Hypothalamus (tissue), 51 donors: ENCODE measurements at places on chromosomes 7 and 10.
A peak's percentile ranks its signal among the peaks of the same experiment; 100 is the strongest.

- no peak for DNase-seq
Observed at GRCh38 chr10:10156917-10157600, 860.6 kb upstream of the CELF2 start.

- no peak for DNase-seq
Observed at GRCh38 chr7:107319724-107320228, 150.1 kb upstream of the GPR22 start.

GRCh38 chr10:95941115-95941514, 33.3 kb downstream of the CC2D2B start:
- DNase-seq, result no peak

GRCh38 chr10:59433720-59434428, 71.5 kb upstream of the FAM13C start:
- DNase-seq, result no peak

GRCh38 chr10:115018185-115018931, 74.8 kb upstream of the ATRNL1 start:
- no peak for DNase-seq

GRCh38 chr7:150341263-150342120, at the start of gene RARRES2:
RARRES2 (minus strand) TSS chr7:150341629; CDS start chr7:150340609, 1,020 bp downstream.
- no peak for DNase-seq

GRCh38 chr10:121519901-121520493, 78.2 kb downstream of the FGFR2 start:
- DNase-seq, result no peak

GRCh38 chr10:93065675-93066543, 5.3 kb downstream of the CYP26C1 start:
- DNase-seq, result no peak

DNA sequence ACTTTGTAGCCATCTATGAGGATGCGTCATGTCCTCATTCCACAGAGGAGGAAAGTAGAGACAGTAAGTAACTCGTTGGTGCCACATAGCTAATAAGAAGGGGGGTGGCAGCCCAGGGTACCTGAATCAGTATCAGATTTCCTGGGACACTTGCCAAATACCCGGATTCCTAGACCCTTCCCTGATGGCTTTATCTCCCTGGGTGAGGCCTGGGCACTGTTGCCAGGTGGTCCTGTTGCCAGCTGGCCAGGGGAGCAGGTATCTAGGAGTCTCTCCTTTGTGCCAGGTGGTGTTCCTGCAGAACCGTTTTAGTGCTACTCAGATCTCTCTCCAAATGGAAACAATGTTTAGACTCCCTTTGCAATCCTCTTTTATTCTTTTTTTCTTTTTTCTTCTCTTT, 12.7 kb downstream of the SLC29A3 start:
- DNase-seq, result no peak

DNA sequence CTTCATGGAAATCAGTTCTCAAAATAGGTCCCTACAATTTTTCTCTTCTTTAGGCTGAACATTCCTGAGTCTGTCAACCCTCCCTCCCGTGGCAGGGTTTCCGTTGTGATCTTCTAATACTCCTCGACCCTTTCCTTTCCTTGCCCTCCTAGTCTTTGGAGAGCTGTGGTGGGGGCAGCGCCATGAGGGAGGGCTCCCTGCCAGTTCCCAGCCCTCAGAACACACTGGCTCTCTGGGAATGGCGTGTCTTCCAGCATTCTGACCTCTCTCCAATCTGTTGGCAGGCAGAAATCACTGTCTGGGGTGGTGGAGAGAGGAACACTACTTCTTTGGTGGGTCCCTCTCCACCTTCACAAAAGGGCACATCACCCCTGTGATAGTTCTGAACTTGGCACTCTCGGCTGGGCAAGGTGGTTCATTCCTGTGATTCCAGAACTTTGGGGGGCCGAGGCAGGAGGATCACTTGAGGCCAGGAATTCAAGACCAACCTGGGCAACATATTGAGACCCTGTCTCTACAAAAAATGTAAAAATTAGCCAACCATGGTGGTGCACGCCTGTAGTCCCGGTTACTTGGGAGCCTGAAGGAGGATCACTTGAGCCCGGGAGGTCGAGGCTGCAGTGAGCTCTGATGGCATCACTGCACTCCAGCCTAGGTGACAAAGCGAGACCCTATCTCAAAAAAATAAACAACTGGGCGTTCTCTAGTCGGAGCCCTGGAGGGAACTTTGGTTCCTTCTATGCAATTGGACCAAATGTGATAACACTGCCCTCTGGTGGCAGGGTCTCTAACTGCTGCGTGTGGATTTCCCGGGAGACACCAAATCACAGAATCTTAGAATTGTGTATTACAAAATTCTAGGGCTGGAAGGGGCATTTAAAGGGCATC, 13.1 kb upstream of the ARPC1A start:
- DNase-seq, result peak; percentile 61

GRCh38 chr10:106830006-106830405, 334.5 kb downstream of the SORCS1 start:
- no peak for DNase-seq

GRCh38 chr7:72080341-72080766, 331.8 kb downstream of the CALN1 start:
- DNase-seq, result no peak

- DNase-seq, result no peak
Observed at GRCh38 chr7:68918621-68919020, 679.7 kb upstream of the AUTS2 start.

GRCh38 chr7:86826948-86827347, 183.2 kb downstream of the GRM3 start:
- DNase-seq, result no peak

- no peak for DNase-seq
Observed at GRCh38 chr7:15503603-15504290, 58.1 kb downstream of the AGMO start.

- DNase-seq, result no peak
Observed at GRCh38 chr7:64632029-64632428, 33.9 kb upstream of the ZNF107 start.

DNA sequence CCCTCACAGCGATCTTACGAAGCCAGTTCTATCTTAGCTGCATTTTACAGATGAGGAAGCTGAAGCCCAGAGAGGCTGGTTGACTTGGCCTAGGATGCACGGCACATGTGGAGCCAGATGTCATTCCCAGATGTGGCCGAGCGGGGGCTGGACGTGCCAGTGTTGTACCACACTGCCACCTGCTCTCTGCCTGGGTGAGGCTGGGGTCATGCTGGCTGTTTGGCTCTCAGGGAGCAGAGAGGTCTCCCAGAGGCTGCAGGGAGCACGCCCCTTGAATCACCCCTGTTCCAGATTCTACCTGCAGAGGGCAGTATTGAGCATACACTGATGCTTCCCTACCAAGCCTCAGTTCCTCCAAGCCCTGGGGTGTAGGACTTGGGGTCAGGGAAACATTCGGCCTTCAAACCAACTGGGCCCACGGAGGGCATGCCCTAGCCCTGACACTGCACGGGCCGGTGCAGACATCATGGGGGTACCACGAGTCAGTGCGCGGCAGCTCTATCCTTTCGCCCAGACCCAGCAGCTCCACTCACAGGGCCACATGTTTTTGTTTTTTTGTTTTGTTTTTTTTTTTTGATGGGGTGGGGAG, 3.8 kb upstream of the GTF2IRD1 start:
- DNase-seq, result no peak

GRCh38 chr7:37385787-37386186, 62.9 kb downstream of the ELMO1 start:
- DNase-seq, result no peak

DNA sequence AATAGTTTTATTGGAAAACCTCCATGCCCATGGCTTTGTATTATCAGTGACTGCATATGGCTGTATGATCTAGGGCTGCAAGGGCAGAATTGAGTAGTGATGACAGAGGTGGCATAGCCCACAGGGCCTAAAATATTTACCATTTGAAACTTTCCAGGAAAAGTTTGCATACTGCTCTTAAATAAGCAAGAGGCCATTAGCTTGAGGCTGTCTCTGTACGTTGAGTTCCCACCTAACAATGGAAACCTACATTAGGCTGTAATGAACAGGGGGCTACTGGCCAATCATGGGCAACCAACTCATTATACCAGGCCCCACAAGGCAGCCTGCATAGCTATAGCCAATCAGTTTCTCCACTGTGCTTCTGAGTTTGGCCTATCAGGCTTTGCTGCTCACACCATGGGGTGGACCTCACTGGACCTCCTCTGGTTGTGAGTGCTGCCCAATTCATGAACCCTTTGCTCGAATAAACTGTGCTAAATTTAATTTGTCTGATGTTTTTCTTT, 673 bp upstream of the ST8SIA6 start:
- DNase-seq, result no peak

DNA sequence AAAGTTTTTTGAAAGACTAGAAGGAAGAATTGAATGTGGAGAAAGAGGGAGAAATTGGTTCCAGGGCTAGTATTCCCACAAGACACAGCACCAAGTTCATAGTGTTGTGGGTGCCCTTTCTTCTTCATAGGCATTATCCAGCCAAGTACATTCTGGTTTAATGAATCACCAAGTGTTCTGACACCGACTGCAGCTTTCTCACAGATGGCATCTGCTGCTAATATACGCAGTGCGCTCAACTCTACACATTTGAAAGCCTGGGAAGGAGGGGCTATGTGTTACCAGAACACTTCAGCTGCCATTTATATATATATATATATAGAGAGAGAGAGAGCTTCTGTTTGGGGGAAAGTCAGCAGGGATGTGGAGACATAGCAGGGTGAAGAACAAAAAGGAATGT, 1168.4 kb downstream of the GATA3 start:
- DNase-seq, result no peak

- no peak for DNase-seq
Observed at GRCh38 chr10:101014966-101015581, 15.5 kb downstream of the LZTS2 start.

DNA sequence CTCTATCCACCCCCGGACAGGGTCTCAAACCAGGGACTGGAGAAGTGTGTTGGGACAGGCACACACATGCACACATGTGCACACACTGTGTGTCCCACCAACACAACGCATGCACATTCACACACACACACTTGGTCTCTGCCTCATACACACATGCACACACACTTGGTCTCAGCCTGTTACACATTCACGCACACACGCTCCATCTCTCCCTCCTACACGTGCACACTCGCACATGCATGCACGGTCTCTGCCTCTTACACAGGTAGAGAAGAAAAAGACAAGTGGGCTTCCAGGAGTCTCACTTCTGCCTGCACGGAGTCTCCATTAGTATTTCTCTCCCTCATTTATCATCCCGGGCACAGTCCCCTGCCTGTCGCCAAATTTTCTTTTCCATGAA, 171.2 kb downstream of the EBF3 start:
- no peak for DNase-seq

- no peak for DNase-seq
Observed at GRCh38 chr7:11170863-11171568, 197.3 kb downstream of the PHF14 start.

- no peak for DNase-seq
Observed at GRCh38 chr7:112459645-112460044, 9.4 kb downstream of the IFRD1 start.

GRCh38 chr7:151408839-151409666, 785 bp downstream of the WDR86 start:
- no peak for DNase-seq

GRCh38 chr10:133285217-133285616, 8.5 kb upstream of the ADAM8 start:
- no peak for DNase-seq

DNA sequence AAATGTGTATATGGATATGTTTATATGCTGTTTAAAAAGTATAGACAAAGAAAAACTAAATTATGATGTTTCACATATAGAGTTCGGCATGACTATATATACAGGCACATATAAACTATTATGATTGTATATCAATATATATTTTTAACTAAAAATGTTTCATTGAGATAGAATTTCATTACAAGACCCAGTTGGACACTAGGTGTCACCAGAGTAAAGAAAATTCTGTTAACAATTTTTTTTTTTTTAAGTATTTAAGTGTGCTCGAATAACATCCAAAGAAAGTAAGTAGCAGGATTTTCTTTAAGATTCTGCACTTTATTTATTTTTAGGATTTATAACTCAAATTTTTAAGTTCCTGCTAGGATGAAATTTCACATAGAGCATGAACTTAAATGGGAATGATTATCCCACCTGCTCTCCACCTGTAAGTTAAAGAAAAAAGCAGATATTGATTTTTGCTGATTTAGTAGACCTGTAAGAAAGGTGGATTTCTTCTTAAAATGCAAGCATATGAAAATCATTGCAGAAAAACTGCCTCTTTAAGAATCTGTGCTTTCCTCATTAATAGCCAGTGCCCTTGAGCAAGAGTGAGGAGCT, 961.5 kb downstream of the PCDH15 start:
- no peak for DNase-seq

- DNase-seq, result no peak
Observed at GRCh38 chr7:74655768-74656440, 1.6 kb upstream of the GTF2I start.

- DNase-seq, result no peak
Observed at GRCh38 chr10:71774916-71775702, 1.8 kb upstream of the VSIR start.

DNA sequence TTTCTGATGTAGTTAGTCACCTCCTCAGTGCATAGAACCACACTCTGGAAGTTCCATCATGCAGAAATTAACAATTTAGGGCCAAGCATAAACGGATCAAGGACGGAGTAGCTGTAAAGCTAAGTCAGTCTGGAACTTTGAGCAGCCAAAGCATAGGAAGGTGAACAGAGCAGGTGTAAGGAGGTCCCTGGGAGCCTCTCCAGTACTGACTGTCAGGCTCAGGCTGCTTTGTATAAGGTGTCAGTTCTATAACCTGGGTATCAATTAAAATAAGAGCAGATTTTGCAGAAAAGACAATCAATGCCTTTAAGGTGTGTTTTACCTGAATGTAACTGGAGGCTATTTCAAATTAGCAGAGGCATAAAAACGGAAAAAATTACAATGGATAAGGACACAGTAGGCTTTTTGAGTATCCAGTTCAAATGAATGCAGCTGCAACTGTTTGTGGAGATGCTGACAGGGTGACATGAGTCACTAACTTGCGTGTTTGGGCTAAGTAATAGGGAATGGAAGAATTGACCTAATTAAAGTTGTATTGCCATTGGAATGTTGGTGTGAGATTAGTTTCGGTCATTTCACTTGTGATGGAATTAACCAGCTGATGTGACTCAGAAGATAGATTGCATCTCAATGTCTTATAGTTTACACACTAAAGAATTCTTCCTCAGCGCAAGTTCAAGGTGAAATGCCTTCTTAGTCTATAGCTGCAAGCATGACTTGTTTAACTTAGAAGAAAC, 417.9 kb upstream of the CNTNAP2 start:
- DNase-seq, result no peak

- no peak for DNase-seq
Observed at GRCh38 chr10:88791924-88792323, 10.6 kb upstream of the LIPM start.

GRCh38 chr7:518630-519483, 789 bp downstream of the PDGFA start:
- peak; percentile 88 for DNase-seq

DNA sequence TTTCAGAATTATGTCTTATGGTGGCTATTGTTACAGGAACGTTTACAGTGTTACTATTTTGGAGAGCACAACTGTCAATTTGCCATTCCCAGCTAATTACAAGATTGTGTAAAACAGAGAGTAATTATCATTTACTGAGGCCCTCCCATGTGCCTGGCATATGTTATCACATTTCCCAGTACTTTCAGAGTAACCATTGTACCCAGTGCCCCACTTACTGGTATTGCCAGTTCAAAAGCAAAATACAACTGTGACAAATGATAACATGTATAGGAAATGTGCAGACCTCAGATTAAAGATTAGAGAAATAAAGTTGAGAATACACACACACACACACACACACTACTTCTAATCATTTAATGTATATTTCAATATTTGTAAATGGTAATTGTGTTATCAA, 572.5 kb downstream of the POM121L12 start:
- DNase-seq, result no peak
